Inflammatory macrophage treated with lipopolysaccharide for 1 hour (primary cell): ENCODE measurements at places on chromosomes 2 and 18.

- DNase-seq = no peak
Observed at GRCh38 chr2:16481351-16481750, 184.3 kb downstream of the CYRIA start.

DNA sequence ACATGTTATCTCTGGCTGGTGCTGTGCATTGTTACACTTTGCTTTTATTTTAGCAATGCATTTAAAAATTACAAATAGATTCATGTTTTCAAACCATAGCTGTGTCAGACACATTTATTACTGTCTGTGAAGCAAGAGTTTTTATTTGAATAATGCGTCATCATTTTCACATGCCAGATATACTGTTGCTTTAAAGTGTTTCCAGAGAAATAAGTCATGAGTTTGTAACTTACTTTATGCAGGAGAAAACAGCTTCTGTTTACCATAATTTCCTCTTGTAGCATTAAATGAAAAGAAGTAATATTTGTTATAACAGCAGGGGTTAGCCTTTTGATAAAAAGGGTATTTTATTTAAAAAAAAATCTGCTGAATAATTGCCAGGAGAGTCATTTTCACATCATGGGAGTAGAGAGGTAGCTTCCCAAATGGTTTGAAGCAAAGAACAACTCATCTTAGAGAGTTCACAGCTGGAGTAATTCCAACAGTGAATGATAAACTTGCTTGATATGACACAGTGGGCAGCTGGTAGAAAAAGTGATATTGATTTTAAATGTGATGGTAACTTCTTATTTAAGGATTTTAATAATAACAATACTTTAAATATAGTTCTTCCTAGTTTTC lies 1274.5 kb upstream of the CRIM1 start:
- no peak for DNase-seq

DNA sequence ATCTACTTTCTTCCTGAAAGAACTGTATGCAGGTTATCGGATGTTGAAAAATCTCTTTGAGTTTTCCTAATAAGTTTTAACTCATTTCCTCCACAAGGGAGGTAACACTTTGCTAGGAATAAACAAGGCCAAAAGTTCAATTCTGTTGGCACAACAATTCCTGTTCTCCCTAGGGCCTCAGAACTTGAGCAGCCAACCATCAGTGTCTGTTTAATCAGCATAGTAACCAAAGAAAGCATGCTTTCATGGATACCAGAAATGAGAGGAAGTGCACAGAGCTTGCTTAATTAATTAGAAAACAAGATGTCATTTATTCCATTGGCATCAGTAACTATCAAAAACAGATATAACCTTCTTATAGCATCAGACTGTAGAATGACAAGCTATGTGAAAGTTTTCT lies 503.2 kb upstream of the CNTNAP5 start:
- DNase-seq = no peak

DNA sequence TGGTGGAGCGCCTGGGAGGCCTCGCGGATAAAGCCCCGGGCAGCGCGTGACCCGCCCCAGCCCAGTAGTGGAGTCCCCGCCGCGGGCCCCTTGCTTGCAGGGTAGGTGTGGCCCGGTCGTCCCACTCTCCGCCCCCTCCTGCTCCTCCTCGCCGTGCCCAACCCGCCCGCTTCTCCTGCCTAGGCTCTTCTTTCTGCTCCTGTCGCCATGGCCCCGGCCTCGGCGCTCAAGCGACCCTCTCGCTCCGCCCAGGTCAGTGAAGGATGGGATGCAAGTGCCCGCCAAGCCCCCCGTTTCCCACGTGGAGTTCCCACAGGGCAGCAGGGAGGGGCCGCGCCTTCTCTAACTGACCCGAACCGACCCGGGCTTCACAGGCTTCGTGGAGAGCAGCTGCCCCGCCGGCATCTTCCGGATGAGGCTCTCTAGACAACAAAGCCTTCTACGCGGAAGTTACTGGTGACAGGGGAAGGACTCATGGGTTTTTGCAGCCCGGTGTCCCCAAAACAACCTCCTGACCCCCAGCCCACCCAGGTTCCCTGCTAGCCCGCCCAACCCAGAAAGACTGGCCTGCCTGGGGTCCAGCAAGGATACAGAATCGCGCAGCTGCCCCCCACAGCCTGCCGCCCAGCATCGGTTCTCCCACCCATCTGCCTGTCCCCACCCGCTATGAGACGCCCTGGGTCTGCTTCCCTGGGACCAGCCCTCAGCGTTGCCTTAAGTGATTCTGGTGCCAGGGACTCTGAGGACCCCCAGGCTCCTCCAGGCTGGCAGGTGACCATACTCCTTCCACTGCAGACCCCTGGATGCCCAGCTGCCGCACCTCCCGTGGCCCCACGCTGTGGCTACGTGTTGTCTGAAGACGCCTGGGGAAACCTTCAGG lies 32.8 kb downstream of the TTC32 start:
- peak; percentile 31 for DNase-seq

GRCh38 chr18:9482790-9483189 lies 7.5 kb downstream of the RALBP1 start:
- peak; percentile 48 for DNase-seq

DNA sequence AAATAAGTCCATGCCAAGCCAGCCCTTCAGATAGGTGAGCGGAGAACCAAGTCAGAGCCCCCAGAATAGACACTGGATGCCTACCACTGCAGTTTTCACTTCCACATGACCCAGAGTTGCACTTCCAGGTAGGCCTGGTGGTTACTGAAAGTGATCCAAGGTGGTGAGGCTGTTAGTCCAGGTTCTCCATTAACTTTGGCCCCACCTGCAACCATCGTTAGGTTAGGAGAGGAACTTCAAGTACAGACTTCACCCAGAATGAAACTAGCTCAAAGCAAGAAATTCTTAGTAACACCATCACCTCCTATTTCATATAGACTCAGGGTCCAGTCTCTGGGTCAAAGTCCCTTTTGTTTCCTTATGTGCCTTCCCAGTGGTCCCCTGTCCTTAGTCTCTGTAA lies 293.1 kb upstream of the ID2 start:
- DNase-seq = no peak

DNA sequence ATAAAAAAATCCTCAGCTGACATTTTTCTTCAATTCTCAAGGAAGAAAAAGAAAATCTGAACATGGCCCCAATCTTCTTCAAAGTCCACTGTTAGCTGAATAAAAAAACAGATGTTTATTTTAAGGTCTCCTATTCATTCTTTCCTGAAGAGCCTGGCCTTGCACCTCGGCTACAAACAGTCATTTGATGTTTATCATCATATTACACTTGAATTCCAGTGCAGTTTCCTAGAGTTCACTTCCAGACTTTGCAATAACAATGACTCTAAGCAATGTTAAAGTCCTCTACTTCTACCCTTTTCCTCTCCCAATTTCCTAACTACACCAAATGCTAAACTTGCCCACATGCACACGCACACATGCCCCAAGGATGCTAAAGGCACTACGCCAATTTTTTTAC lies 70.1 kb downstream of the NOL10 start:
- no peak for DNase-seq

- no peak for DNase-seq
Observed at GRCh38 chr2:647003-647560, 30.1 kb downstream of the TMEM18 start.

DNA sequence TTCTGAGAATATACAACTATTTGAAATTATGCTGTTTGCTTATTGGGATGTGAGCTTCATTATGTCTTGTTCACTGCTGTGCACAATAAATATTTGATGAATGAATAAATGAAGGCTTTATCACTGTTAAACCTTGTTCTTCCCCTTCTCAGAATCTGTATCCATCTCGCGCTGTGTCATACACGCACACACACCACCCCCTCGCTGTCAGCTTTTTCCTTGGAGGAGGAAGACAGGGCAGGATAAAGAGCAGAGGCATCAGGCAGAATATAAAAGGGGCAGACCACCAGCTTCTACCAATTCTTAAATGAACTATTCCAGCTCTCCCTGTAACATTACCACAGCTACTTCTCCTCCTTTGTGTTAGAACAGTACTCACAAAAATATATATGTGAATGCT lies 75.0 kb downstream of the CD226 start:
- no peak for DNase-seq

DNA sequence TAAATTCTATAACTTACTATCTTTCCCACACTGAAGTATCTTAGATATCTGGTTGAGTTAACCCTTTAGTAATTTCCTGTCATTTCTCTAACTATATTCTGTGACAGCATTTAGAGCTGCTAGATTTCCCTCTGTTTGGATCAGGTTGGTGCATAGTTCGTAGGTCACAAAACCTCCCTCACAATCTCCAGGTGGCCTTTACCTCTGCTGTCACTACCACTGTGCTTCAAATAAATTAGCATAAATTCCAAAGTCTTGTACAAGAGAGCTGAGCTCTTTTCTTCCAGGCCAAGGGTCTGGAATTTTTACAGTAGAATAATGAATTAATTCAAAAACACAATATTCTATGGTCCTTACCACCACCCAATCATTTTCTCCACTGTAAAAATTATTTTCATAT lies 739.7 kb downstream of the ERBB4 start:
- DNase-seq = no peak

- no peak for DNase-seq
Observed at GRCh38 chr2:172994864-172995263, 80.8 kb upstream of the MAP3K20 start.

- DNase-seq = no peak
Observed at GRCh38 chr2:231058761-231059550, 2.3 kb downstream of the PSMD1 start.

- no peak for DNase-seq
Observed at GRCh38 chr2:104344306-104344705, 509.6 kb upstream of the POU3F3 start.

DNA sequence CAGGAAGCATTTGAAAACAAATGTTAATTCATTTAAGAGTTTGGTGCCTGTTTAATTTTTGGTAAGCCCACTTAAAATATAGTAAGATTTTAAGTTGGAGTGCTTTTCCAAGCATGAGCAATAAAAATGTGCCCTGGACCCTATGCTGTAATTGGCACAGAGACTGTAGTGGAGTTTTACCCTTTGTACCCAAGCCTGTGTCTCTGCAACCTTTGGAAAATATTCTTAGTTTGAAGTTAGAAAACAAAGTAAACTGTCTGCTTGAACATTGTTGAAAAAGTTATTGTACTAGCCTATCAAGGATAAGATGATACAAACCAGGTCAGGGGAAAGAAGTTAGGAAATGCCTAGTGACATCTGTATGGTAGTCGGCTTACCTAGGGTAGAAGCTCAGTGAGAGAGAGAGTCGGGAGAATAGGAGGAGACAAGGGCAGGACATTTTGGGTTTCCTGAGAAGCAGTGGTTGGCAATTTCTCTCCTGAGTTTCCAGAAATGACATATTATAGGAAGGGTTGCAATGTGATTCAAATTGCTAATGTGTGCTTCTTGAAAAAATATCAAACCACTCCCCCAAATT lies 66.5 kb downstream of the CCDC85A start:
- DNase-seq = no peak

- DNase-seq = no peak
Observed at GRCh38 chr2:12180031-12180430, 433.6 kb downstream of the LPIN1 start.

- no peak for DNase-seq
Observed at GRCh38 chr2:76998704-76999103, 523.5 kb downstream of the LRRTM4 start.

- DNase-seq = peak; percentile 10
Observed at GRCh38 chr2:237614151-237614720, 13.2 kb upstream of the LRRFIP1 start.

DNA sequence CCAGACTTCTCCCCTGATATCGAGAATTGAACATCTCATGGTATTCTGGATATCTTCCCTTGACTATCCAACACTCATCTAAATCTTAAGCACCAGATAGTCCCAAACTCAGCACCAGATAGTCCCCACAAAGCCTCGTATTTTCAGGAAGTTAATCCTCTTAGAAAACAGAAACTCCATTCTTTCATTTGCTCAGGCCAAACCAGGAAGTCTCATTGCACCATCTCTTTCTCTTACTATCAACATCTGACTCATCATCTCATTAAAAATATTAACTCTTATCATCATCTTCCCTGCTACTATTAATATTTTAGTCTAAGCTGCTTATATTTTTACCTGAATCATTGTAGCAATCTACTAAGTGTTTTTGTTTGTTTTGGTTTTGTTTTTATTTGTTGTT lies 286.4 kb downstream of the GALNT13 start:
- DNase-seq = peak; percentile 23

DNA sequence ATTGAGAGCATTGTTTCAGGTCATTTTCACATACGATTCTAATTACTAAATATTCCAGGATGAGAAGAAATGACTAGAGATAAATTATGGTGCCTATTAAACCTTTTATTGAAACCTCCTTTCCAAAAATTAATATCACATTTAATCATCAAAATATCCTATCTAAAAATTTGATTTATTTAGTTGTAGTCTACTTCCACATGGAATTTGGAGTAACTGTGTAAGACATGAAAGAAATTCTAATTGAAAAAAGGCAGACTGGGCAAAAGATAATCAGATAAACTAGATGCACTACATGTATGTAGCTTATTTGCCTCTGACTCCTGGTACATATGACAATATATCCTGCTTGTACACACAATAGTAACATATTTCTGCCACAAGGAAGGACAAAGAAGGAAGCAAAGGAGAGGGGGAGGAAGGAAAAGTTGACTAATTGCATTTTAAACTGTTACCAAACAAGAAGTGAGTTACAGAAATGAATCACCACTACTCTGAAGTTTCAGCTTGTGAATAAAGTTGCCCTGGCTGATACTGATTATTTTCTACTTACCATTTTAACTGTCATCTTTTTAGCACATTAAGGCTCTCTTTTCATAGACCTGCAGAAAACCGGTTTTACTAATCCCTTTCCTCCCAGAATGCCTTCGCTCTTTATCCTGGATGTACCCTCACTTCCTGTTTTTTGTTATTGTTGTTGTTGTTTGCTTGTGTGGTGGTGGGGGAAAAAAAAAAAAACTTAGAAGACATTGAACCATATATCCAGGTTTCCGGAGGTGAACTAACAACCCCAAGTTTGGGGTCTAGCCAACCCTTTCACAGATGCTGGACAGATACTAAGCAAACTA lies 28.4 kb downstream of the NRXN1 start:
- DNase-seq = peak; percentile 37

DNA sequence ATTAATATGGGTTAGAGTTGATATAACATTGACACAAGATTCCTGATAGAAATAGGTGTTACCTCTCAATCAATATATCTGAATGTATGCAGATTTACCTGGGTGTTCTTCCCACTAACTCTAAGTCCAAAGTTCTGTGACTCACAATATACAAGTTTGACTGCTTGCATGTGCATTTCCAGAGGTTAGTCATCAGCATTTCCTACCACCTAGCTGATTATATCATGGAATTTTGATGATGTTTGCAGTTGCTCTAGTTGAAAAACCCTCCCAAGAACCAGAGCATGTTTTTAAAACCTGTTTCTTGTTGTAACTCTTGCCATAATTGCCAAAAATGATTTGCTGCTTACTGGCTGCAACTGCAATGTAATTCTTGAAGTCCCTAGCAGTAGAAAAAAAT lies 15.0 kb upstream of the DSG1 start:
- DNase-seq = no peak
